Thoracic aorta (tissue), 2 donors: ENCODE measurements at places on chromosomes 12 and 14. TPM values are rescaled to one million over a fixed set of nuclear protein-coding genes. Genes with fewer than 3 reads are reported as not detected.

DNA sequence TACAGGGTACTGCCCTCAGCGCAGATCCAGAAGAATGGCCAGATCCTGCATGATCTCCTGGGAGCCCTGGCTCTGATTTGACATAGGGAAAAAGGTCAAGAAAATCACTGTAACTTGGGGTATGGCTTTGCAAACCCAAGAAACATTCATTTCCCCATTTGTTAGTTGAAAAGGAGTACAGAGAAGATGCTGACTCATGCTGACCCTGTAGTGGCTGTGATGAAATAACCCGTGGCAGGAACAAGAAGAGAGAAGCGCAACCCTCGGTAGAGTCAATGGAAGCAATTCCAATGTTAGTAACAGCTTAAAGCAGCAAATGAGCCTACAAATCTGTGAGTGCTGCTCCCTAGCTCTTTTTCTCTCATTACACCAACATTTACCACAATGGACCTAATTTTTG is 281.6 kb upstream of the NPAS3 start:
- H3K36me3 ChIP-seq = no peaks in the 10 kb centered on the region
- H3K27ac ChIP-seq = peak overlapping the region; percentile 19
- peak; percentile 12 for DNase-seq
- no peaks in the 10 kb centered on the region for H3K27me3 ChIP-seq

GRCh38 chr12:127231371-127231770 is 1035.6 kb upstream of the TMEM132C start:
- H3K4me3 ChIP-seq = no peak overlapping the region
- no peaks in the 10 kb centered on the region for H3K36me3 ChIP-seq
- no peaks in the 10 kb centered on the region for H3K4me1 ChIP-seq
- H3K27ac ChIP-seq = no peak overlapping the region
- DNase-seq = no peak

DNA sequence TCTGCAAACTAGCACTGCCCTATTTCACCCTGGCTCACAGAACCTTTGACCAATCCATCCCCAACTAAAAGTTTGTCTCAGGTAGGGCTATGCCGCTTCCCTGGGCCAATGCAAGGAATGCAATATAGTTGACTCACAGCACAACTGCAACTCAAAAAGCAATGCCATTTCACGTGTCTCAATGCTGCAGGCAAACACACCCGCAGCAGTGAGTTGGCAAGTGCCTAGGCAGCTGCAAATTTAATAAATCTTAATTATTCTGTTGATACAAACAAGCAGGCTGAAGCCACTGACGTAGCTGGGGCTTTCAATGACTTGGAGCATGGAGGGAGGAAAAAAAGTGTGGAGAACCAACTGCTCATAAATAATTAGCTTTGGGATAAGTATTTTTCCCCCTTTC is 87.9 kb downstream of the SYNE3 start:
- H3K36me3 ChIP-seq = peaks cover 9% of the 10 kb centered on the region
- no peak for DNase-seq
- H3K27me3 ChIP-seq = no peaks in the 10 kb centered on the region
- no peaks in the 10 kb centered on the region for H3K4me1 ChIP-seq
- H3K4me3 ChIP-seq = no peak overlapping the region

The HOXC10 gene
- not detected for total RNA-seq

GRCh38 chr14:30305346-30305745 is 253.6 kb upstream of the G2E3 start:
- H3K4me3 ChIP-seq = no peak overlapping the region
- no peaks in the 10 kb centered on the region for H3K4me1 ChIP-seq
- H3K27ac ChIP-seq = no peak overlapping the region
- H3K36me3 ChIP-seq = no peaks in the 10 kb centered on the region
- DNase-seq = no peak

- H3K27me3 ChIP-seq = no peaks in the 10 kb centered on the region
- no peak overlapping the region for H3K4me3 ChIP-seq
- H3K36me3 ChIP-seq = no peaks in the 10 kb centered on the region
- no peaks in the 10 kb centered on the region for H3K4me1 ChIP-seq
- no peak for DNase-seq
Measured at GRCh38 chr12:13570005-13570694, 373.6 kb downstream of the EMP1 start.

GRCh38 chr14:31275731-31276130 is 68.1 kb upstream of the HECTD1 start:
- no peaks in the 10 kb centered on the region for H3K27me3 ChIP-seq
- H3K27ac ChIP-seq = no peak overlapping the region
- H3K4me3 ChIP-seq = no peak overlapping the region
- H3K4me1 ChIP-seq = no peaks in the 10 kb centered on the region

DNA sequence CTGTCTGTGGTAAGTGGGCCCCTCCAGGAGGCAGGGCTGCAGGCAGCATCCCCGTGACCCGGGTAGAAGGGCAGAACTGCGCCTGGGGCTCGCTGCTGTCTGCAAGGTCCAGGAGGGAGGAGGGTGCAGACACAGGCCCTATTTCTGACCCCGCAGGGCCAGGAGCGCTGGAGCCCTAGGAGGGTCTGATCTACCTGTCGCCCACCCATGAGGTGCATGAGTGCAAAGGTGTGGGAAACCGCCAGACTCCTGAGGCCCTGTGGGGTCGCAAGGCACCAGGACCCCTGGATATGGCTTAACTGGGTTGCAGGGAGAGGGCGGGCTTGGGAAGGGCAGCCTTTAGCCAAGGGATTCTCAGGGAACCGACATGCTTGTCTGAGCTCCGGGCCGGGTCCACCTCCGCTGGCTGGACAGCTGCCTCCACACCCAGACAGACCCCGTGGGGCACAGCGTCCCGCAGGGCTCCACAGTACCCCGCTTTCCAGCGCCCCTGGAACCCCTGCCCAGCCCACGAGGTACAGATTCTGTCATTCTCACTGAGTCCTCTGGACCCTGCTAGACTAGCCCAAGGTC is 72.9 kb upstream of the TSPAN11 start:
- no peak overlapping the region for H3K4me3 ChIP-seq
- no peak overlapping the region for H3K27ac ChIP-seq
- DNase-seq = no peak
- H3K36me3 ChIP-seq = no peaks in the 10 kb centered on the region

The CARMIL3 gene
- not detected for total RNA-seq

DNA sequence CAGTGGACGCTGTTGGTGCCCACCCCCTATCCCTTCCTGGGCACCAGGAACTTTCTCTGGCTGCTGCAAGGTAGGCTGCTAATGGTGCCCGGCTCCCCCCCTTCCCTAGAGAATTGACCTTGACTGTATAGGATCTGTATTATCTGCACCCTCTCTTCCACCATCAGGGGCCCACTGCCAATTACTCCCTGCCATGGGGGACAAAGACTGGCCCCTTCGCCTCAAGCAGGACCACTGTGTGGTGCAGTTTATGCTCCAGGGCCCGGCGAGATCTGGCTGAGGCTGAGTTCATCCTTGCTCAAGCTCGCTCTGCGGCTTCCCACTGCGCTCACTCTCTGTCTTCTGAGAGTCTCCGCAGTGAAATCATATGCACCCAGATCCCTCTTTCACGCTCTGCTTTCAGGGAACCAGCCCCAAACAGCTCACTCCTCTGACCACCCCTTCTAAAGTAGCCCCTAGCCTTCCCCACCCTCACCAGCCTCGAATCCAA is 95.2 kb downstream of the LGMN start:
- peaks cover 14% of the 10 kb centered on the region for H3K36me3 ChIP-seq
- H3K4me3 ChIP-seq = peak overlapping the region; percentile 40
- H3K27ac ChIP-seq = peak overlapping the region; percentile 37
- no peaks in the 10 kb centered on the region for H3K27me3 ChIP-seq
